ENCODE measurements at places on chromosomes 3 and 15. TPM values are rescaled to one million over a fixed set of nuclear protein-coding genes. Genes with fewer than 3 reads are reported as not detected.

Gene GABRB3
- total RNA-seq = not detected

Gene UBR1
- total RNA-seq = 43.1 TPM

Gene MITF
- total RNA-seq = 1.6 TPM

Gene HMCES
- 60.8 TPM for total RNA-seq

Gene DUOXA1
- total RNA-seq = 0.68 TPM

Gene RLBP1
- total RNA-seq = not detected

Gene CHL1
- total RNA-seq = not detected

Gene TLR9
- 1.6 TPM for total RNA-seq

Gene REC114
- total RNA-seq = not detected

Gene COPS2
- 61.1 TPM for total RNA-seq

Gene CYP1A2
- not detected for total RNA-seq

Gene GMPPB
- 39.9 TPM for total RNA-seq

Gene NDUFAF3
- total RNA-seq = 78.9 TPM

GRCh38 chr3:77412584-77412983, 372.7 kb downstream of the ROBO2 start:
- no peak for DNase-seq

DNA sequence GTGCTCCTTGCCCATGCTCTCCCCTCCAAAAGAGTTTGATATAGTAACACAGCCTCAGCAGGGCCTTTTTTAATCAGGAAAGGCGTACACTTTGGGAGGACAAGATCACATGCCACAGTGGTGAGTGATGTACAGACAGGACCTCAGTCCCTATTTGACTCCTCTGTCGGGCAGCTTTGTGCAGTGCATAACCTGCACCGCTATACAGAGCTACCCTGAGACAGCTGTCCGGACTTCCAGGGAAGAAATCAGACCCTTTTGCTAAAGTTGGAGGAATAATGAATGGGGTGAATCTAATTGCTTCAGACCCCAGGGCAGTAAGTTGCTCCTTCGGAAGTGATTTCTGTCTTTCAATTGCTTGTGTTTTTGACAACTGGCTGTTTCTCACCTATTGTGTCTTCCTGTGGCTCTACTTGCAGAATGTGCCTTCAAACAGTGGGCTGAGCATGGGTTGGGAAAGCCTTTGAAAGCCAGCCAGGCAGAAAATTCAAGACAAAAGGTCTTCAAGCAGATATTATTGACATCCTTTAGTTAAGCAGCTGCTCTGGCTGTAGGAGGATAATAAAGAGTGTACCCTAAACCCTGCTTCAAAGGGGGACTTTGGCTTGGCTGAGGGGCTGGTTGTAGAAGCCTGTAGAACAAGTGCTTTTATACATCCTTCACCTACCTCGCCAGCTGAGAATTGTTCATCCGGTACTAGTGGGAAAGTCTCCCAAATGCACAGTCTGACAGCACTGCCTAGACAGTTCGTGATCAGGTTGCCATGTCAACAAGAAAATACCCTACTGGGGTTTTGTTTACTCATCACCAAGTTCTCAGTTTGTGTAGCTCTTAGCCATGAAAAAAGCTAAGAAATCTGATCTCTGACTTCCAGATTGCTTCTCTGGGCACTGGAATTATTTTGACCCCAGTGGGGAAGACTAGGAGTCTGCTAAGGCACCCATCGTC, 35.1 kb downstream of the SNTN start:
- DNase-seq = no peak

DNA sequence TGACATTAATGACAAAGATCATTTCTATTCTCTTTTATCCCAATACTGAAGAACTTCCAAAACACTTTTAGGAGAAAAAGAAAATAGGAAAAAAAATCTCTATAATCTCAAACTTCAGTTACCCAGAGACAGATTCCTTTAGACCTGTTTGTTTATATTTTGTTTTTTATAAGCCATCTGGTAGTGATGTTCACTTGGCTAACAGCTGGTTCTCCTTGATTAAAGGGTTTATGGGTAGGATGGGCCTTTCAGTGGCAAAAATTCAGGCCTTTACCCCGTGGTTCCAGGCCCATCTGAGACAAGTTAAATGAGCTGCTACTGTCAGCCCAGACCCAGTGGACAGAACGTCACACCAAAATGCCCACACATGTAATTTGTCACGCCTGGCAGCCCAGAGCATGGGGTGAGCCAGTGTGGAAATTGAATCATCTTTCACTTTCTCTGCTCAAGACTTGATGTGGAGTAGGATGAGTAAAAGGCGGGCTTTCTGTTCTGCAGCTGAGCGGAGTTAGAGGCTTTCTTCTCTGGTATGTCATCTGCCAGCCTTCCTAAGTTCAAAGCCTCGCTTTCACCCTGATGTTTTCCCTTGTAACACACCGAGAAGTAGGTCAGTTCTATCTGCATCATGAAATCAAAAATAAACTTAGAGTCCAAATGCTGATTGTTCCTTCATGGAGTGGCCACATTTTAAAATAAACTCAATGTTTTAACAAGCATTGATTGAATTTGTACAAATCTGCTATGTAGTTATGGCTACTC, 62.5 kb upstream of the SKOR1 start:
- DNase-seq = peak; percentile 46

- no peak for DNase-seq
Observed at GRCh38 chr15:37104424-37104981, 4.2 kb upstream of the MEIS2 start.

DNA sequence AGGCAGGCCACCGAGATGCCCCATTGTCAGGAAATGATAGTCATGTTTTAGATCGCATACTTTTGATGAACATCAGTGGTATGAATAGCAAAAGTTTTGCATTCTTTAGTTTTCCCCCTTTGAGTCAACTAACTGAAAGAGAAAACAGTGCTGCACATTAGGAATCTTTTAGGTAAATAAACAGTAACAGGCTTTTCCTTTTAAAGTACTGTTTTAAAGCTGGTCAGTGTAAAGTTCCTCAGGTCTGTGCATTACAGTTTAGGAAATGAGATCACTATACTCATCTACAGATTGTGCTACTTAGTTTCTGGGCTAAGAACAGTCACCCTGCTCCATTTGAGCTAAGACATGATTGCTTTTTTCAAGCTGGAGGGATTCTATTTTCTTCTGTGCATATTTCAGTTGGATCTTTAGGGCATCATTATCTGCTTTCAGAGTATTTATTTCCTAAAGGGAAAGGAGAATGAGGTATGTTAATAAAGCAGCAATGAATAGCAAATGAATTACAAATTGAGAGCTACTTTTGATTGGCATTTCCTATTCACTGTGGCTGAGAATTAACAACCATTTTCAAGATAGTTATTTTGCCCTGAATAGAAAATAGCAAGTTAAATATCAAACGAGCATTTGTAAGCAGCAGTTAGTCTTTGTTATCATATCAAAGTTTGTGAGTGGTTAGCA, 36.5 kb downstream of the FAM98B start:
- DNase-seq = no peak

DNA sequence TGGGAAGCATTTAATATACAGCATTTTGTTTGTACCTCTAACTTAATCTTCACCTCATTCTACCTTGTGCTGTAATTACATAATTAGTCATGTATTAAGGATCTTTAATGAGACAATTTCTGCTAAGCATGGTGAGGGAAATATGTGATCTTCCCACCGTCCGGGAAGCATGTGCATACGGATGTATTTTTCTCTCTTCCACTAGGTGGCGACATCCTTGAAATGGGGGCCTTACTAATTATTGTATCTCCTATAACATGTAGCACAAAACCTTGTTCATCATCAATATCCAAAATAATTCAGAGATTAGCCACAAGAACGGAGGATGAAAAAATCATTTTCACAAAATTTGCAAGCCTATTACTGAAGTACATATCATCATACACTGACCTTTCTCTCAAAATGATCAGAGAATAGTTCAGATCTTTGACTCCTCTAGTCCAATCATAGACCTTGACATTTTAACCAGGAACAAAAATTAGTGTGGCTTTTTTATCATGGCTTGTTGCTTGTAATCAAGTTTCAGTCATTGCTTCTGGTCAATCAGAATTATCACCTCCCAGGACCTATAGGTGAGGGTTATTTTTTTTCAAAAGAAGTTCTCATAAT, 148.9 kb upstream of the GBE1 start:
- no peak for DNase-seq

DNA sequence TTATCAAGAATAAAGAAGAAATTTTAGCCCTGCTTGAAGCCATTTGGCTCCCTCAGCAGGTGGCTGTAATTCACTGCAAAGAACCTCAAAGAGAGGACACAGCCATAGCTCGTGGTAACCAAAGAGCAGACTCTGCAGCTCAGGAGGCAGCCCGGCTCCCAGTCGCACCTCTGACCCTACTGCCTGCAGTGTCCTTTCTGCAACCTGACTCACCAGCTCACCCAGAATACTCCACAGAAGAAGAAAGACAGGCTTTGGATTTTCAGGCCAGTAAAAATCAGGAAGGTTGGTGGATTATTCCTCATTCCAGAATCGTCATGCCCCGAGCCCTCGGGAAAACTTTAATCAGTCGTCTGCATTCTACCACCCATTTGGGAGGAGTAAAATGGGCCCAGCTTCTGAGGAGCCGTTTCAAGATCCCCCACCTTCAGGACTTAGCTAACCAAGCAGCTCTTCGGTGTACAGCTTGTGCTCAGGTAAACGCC, 38.6 kb downstream of the ZBTB11 start:
- DNase-seq = no peak

GRCh38 chr3:181726351-181727330, 14.9 kb downstream of the SOX2 start:
- DNase-seq = peak; percentile 38

DNA sequence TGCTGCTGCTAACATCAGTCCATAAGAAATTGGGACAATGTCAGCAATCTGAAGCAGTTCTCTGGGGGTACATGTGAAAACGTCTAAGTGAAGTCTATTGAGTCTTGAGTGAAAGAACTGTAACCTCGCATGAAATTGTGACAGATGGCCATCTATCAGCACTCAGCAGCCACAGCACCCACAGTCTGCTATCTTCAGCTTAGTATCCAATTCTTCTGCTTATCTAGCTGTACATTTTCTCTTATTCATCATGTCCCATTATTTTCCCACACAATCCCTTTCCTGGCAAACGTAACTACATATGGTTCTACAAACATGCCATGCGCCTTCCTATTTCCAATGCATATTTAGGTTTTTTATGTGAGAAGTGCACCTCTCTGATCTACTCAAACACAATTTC, 629.7 kb downstream of the NTRK3 start:
- DNase-seq = no peak

DNA sequence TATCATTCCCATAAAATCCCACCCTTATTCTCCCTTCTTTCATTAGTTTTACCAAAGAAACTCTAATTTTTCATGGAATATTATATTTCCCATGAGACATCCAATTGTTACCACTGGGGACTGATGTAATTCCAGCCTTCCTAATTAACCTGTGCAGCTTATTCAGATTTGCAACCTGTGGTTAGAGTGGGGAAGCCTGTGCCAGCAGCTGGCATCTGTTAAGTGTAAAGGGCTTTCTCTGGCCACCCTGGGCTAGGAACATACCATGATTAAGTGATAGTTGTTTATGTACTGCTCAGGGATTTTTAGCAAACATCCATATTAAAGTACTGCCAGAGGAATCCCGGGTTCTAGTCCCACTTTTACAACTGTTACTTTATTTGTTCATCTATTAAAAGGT, 78.2 kb downstream of the TPRG1 start:
- DNase-seq = no peak

DNA sequence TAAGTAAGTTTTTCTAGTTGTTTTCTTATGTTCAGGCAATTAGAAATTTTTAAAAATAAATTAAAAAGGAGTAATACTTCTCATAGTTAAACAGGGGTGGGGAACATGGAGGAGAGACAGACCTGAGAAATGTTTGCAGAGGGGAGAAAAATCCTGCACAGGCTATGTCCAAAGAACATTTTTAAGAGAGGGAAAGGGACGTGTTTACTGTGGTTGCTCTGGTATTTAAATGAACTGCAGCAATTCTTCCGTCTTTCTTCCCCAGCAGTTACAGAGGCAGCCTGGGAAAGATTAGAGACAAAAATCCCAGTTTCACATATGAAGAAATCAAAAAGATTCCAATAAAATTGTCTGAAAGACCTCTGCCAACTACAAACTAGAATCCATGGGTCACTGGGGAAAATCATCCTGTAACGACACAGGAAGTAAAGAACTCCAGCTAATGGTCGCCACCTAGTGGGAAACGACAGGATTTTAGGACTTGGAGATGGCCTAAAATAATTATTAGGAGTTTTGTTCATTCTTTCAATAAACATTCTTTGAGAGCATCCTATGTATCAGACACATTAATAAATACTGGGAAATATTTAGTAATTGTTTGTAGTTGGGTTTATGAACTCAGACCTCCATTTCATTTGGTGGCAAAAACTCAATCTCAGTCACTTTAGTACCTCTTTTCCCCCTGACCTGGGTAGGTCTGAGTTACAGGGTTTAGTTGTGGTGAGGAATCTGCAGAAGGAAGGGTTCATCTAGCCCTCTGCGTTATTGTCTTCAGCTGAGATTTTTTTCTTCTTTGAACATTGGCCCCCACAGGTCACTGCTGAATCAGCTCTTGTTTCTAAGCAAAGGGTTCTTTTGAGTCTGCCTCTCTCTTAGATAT, 69.9 kb upstream of the GOLIM4 start:
- no peak for DNase-seq

- no peak for DNase-seq
Observed at GRCh38 chr3:16090706-16091105, 83.8 kb upstream of the GALNT15 start.

GRCh38 chr15:88628018-88628654, 7.0 kb downstream of the AEN start:
- DNase-seq = no peak

GRCh38 chr15:78024519-78024870, 53.0 kb downstream of the TBC1D2B start:
- no peak for DNase-seq

DNA sequence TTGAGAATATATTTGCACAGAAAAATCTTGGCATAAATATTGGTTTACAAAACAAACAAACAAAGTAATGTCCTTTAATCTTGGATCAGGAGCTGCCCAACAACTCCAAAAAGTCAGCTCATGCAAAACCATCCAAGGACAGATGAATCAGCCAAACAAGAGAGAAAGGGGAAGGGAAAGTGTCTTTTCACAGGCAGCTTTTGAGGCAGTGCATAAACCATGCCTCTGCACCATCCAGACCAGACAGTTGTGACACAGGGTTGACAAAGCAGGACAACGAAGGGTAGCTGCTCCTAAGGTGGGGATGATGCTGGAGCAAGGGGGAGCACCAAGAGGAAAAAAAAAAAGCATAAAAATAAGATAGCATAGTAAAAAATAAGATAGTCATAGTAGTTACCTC, 8.7 kb downstream of the CD86 start:
- no peak for DNase-seq

- DNase-seq = no peak
Observed at GRCh38 chr3:182809531-182809930, 16.2 kb downstream of the ATP11B start.

DNA sequence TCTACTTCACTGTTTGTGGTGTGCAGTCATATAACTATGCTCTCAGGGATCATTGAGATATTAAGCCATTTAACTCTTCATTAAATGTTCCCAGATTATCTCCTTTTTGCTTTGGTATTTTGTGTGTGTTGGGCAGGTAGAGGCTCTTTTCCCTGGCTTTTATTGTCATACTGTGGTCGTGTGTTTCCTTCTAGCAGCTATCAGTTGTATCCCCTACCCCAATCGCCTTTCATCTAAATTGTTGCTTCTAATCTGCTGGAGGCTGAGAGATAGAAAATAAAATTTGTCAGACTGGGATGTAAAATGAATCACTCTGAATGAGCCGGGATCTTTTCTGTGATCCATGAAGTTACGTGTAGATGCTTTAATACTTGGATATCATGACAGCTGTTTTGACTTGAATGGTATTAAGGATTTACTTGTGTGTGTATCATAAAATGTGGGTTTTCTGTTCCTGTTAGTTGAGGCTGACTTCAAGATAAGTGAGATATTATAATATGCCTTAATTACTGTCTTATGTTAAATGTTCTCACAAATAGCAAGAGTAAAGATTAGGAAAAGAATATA, 9.2 kb downstream of the NFKBIZ start:
- DNase-seq = no peak

GRCh38 chr3:126135406-126136076, 44.8 kb downstream of the ALDH1L1 start:
- DNase-seq = peak; percentile 22

Data from activated naive CD8-positive, alpha-beta T cell treated with anti-CD3 and anti-CD28 coated beads, Interleukin-2, amount 10 ng/mL, durations not matched to agents 7 days and 5 days (primary cell).